ENCODE measurements at places on chromosomes 5 and 9.
A peak's percentile ranks its signal among the peaks of the same experiment; 100 is the strongest.

DNA sequence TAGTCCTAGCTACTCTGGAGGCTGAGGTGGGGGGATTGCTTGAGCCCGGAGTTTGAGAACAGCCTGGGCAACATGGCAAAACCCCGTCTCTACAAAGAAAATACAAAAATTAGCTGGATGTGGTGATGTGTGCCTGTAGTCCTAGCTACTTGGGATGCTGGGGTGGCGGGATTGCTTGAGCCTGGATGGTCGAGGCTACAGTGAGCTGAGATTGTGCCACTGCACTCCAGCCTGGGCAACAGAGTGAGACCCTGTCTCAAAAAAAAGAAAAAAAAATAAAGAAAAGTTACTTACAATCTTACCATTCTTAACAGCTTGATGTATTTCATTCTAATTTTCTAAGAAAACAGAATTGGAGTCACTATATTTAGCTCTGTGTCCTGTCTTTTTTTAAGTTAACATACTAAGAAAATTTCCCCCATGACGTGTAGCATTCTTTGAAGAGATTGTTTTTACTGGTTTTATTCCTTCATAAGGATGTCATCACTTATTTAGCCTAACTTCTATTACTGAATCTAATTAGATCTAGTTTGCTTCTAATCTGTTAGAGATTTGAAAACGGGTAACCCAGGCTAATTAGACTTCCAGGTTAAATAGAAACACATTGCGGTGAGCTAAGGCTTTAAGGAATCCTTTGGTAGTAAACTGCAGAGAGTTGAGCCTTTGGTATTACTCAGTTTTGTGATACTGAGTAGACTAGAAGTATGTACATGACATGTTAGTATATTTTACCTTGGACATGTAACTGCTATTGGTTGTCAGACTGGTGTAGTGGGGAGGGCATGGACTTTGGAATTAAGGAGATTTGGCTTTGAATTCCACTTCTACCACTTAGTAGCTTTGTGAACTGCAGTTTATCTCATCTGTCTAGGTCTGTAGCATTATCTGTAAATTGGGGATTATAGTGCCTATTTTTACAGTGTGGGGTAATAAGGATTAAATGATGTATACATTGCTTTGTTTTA, 24.0 kb downstream of the HSPA4 start:
- no peak for DNase-seq

GRCh38 chr9:35728041-35728971, 3.7 kb downstream of the TLN1 start:
- DNase-seq: peak; percentile 92

- DNase-seq: no peak
Observed at GRCh38 chr5:80559244-80559643, 10.8 kb downstream of the ANKRD34B start.

DNA sequence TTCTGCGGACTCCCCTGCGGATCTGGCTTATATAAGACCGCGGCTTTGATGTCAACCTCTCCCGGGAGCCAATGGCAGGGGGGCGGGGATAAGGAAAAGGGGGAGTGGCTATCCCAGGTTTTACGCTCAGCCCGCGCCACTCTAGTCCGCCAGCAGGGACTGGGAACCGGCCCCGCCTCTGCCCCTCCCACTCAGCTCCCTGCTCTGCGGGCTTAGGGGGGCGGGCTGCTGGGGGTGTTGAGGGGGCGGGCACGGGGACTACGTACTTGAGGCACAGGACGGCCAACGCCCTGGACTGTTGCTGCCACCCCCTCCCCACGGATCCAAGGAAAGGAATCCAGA, at the start of gene HAND1:
HAND1 (minus strand) TSS at position 4 of the 342 bp plus-strand sequence. CDS start 219 bp downstream, outside the sequence.
- DNase-seq: no peak

GRCh38 chr9:96192710-96193109, 109.3 kb downstream of the HSD17B3 start:
- DNase-seq: no peak

GRCh38 chr9:131872006-131872405, 132.1 kb upstream of the RAPGEF1 start:
- no peak for DNase-seq

GRCh38 chr9:109278848-109279247, 42.0 kb downstream of the EPB41L4B start:
- no peak for DNase-seq

DNA sequence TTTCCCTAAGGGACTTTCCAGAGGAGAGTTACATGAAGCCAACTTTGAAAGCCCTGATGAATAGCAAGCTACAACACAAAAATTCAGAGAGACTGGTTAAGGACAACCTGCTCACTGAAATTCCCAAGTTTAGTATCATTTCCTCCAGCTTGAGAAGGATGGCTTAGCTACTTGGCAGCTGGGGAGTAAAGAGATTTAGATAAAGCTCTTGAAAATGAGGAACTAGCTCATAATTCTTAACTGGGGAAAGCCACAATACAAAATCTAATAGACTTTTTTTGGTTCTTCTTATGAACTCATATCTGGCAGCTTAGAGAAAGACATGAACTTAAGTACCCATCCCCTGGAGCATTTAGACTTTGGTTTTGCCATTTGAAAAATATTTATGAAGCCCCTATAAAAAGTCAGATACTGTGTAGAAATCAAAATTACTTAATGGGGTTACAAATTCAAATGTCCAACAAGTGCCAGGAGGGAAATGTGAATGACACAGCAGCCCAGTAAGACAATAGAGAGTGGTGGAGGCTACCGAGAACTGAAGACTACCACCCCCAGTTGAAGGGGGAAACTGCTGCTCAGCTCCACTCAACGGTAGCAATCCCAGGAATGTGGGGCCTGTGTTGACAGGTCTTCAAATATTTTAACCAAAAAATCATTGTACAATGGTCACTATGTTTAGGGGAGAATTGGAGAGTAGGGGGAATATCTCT, 79.4 kb upstream of the ADRB2 start:
- DNase-seq: peak; percentile 89

GRCh38 chr9:137095664-137096517, 9.1 kb downstream of the MAN1B1 start:
- DNase-seq: peak; percentile 50

GRCh38 chr9:26863074-26863473, 29.5 kb downstream of the CAAP1 start:
- peak; percentile 35 for DNase-seq

DNA sequence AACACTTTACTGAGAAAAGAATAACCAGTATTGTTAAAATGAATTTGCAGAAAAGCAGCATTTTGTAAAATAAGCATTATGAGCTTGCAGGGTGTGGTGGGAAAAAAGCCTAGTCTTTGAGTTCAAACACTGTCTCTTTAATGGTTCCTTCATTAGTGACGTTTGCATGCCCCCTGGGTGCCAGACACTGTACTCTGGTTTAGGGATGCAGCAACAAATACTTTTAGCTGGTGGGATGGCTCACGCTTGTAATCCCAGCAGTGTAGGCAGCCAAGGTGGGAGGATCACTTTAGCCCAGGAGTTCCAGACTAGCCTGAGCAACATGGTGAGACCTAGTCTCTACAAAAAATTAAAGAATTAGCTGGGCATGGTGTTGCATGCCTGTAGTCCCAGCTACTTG, 62.3 kb downstream of the MAST4 start:
- DNase-seq: peak; percentile 30

- no peak for DNase-seq
Observed at GRCh38 chr5:44321144-44321725, 68.0 kb downstream of the FGF10 start.

DNA sequence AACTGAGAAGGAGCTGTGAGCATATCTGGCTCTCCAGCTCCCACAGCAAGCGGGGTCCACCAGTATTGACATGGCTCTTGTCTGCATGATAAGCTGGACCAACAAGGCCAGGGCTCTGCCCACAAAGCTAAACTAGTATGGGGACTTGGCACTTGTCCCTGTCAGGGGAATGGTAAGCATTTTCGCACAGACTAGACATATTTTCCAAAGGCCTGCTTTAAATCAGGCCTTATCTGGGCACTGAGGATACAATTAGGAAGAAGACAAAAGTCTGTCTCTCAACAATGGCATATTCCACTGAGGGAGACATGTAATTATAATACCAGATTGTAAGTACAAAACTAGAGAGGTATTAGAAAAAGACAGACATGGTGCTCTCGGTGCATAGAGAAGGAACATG, 32.1 kb downstream of the CSF2 start:
- no peak for DNase-seq

GRCh38 chr5:5572010-5572865, 149.8 kb downstream of the ICE1 start:
- no peak for DNase-seq

GRCh38 chr5:3187771-3188425, 407.7 kb upstream of the IRX1 start:
- DNase-seq: no peak

GRCh38 chr5:58925627-58926540, 343.0 kb downstream of the RAB3C start:
- no peak for DNase-seq

- DNase-seq: peak; percentile 43
Observed at GRCh38 chr9:116149844-116150243, 3.7 kb upstream of the PAPPA start.

DNA sequence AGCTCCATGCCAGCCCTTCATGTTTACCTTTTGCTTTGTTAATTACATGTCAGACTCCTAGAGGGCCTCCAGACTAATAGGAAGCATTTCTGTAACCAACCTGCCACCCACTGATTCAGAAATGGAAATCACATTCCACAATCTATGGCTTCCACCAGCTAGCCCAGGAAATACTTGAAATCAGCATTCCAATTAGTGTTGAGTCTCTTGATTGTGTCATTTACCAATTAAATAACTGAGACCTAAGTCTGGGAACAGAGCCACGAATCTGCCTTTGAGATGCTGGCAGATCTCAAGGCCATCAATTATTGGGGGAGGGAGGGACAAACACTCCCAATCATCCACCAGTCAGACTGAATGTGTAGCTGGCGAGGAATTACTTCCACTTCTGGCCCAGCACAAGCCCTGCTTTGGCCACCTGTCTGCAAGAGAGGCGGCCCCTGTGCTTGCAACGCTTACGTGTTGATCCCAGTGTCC, 27.4 kb upstream of the SAP30L start:
- no peak for DNase-seq

- no peak for DNase-seq
Observed at GRCh38 chr9:92598382-92598781, 62.6 kb upstream of the ECM2 start.

GRCh38 chr5:78268356-78268755, 26.1 kb downstream of the AP3B1 start:
- DNase-seq: peak; percentile 18

GRCh38 chr9:88972401-88972800, 18.9 kb upstream of the S1PR3 start:
- no peak for DNase-seq

DNA sequence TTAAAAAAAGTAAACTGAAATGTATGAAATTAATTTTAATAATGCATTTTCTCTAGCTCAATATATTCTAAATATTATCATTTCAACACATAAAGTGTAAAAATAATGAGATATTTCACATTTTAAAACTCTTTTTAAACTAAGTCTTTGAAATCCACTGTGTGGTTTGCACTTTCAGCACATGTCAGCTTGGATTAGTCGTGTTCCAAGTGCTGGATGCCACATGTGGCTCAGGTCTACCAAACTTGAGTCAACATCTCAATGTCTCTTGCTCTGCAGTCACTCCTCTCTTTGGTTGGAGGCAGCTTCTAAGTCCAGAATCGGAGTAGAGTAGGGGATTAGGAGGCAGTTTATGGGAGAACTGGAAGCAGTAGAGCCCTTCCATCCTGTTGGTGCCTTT, 173.7 kb upstream of the ANKRD55 start:
- DNase-seq: no peak

DNA sequence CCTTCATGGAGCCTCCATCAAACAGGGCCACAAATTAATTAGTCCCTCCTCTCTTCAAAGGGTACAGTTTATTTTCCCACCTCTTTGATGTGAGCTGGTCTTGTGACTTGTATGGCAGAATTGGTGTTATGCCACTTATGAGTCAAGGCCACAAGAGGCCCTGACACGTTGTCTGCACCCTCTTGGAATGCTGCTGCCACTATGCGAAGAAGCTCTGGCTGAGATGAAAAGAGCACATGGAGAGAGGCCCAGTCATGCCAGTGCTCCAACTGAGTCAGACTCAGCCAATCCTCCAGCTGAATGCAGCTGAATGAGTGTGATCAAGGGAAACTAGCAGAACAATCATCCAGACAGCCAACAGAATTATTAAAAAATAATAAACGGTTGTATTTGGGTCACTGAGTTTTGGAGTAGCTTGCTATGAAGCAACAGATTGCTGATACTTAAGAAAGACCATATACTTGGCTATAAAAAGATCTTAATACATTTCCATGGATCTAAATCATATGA, 128.3 kb downstream of the MARCHF11 start:
- no peak for DNase-seq

- no peak for DNase-seq
Observed at GRCh38 chr5:172015346-172015745, 8.9 kb upstream of the FBXW11 start.
